Activated T-cell treated with anti-CD3 and anti-CD28 coated beads, Interleukin-2, amount 50 U/mL, for 72 hours (primary cell): ENCODE measurements at places on chromosomes 7 and 10. TPM values are rescaled to one million over a fixed set of nuclear protein-coding genes. Genes with fewer than 3 reads are reported as not detected.

GRID1 gene
- total RNA-seq = not detected

MRLN gene
- total RNA-seq = not detected

SPRN gene
- not detected for total RNA-seq

CELF2 gene
- total RNA-seq = 116 TPM

AGR2 gene
- total RNA-seq = not detected

CYP2C18 gene
- total RNA-seq = 3.0 TPM

CAMK2B gene
- total RNA-seq = 1.4 TPM

GBX1 gene
- total RNA-seq = not detected

PVRIG gene
- 26.7 TPM for total RNA-seq

HABP2 gene
- total RNA-seq = not detected

ANKRD26 gene
- 8.2 TPM for total RNA-seq

DPYSL4 gene
- 9.9 TPM for total RNA-seq

SHH gene
- 0.05 TPM for total RNA-seq

HMX2 gene
- total RNA-seq = 0.58 TPM

TLL2 gene
- total RNA-seq = not detected

HOXA4 gene
- total RNA-seq = 0.79 TPM

BTAF1 gene
- total RNA-seq = 53.7 TPM

TUBB8 gene
- not detected for total RNA-seq

MOGAT3 gene
- total RNA-seq = not detected

ZP3 gene
- total RNA-seq = 11.8 TPM

MEST gene
- total RNA-seq = 4.8 TPM

LRRTM3 gene
- not detected for total RNA-seq

UTF1 gene
- 0.21 TPM for total RNA-seq

EBF3 gene
- not detected for total RNA-seq

TFPI2 gene
- 0.34 TPM for total RNA-seq

HELLS gene
- total RNA-seq = 120 TPM

ZSCAN21 gene
- 8.4 TPM for total RNA-seq

SAP25 gene
- 23.4 TPM for total RNA-seq

KIAA1217 gene
- 0.84 TPM for total RNA-seq
